Suprapubic skin (tissue), 4 donors: ENCODE measurements at places on chromosomes 2 and 18. TPM values are rescaled to one million over a fixed set of nuclear protein-coding genes. Genes with fewer than 3 reads are reported as not detected.

The PSME4 gene
- 56.4 TPM for total RNA-seq

The INPP4A gene
- 18.9 TPM for total RNA-seq

The KIF5C gene
- total RNA-seq: 1.3 TPM

The GPR39 gene
- total RNA-seq: 1.4 TPM

The ARHGEF33 gene
- total RNA-seq: 0.34 TPM
